ENCODE measurements at places on chromosomes 4 and X. TPM values are rescaled to one million over a fixed set of nuclear protein-coding genes. Genes with fewer than 3 reads are reported as not detected.
A peak's percentile ranks its signal among the peaks of the same experiment; 100 is the strongest.

GRCh38 chrX:110153896-110154295, 151.0 kb downstream of the TMEM164 start:
- DNase-seq, result no peak

DNA sequence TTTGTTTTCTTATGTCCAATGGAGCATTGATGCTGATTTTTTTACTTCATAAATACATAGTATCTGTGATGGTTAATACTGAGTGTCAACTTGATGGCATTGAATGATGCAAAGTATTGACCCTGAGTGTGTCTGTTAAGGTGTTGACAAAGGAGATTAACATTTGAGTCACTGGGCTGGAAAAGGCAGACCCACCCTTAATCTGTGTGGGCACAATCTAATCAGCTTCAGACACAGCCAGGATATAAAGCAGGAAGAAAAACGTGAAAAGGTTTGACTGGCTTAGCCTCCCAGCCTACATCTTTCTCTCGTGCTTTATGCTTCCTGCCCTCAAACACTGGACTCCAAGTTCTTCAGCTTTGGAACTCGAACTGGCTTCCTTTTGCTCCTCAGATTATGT, 230.6 kb upstream of the SPRY1 start:
- DNase-seq, result no peak

GRCh38 chr4:112312610-112313239, 15.6 kb downstream of the ALPK1 start:
- no peak for DNase-seq

- no peak for DNase-seq
Measured at GRCh38 chr4:21097026-21097425, 396.8 kb downstream of the PACRGL start.

GRCh38 chr4:184643731-184644130, 5.5 kb downstream of the CASP3 start:
- DNase-seq, result no peak

DNA sequence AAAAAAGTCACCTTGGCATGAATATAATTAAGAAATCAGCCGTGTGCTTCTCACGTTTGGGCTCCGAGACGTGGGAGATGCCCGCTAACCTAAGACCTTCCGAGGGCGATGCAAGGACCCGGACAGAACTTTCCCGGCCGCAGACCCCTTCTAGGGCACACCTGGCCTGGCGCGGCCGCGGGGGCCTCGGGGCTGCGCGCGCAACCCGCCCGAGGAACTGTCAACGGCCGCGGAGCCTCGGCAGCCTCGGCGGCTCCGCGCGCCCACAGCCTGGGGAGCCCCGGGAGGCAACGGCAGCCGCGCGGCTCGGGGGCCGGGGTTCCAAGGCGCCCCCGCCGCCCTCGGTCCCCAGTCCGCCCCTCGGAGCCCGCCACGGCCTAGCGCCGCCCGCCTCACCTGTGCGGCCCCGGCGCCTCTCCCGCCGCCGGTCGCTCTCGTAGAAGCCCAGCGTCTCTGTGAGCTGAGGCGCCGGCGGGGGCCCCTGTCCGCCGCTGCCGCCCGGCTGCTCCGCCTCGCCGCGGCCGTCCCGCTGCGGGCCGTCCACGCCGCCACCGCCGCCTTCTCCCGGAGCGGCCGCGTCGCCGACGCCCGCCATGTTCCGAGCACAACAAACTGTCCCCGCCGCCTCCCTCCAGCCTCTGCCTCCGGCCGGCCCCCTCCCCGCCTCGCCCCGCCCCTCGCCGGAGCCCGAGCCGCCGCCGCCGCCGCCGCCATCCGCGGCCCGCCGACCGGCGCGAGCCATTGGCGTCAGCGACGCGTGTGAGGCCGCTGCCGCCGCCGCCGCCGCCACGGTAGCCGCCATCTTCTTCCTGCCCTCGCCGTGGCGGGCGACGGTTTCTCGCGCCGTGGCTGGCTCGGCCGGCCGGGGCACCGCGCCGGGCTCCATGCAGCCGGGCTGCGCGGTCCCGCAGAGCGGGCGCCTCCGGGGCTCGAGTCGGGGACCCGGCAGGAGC, at the start of gene TAPT1:
Gene TAPT1 (minus strand): TSS at position 609 of the 953 bp plus-strand sequence. CDS start 14 bp downstream, at position 595.
- DNase-seq, result peak; percentile 64

- no peak for DNase-seq
Measured at GRCh38 chrX:117510453-117510852, 606.2 kb downstream of the KLHL13 start.

- no peak for DNase-seq
Measured at GRCh38 chr4:2413821-2414610, 4.4 kb downstream of the ZFYVE28 start.

GRCh38 chrX:132766452-132766851, 192.0 kb downstream of the HS6ST2 start:
- DNase-seq, result no peak

GRCh38 chr4:24924309-24924781, 11.5 kb upstream of the CCDC149 start:
- DNase-seq, result no peak

GRCh38 chrX:19799319-19800182, 87.8 kb downstream of the SH3KBP1 start:
- DNase-seq, result no peak

- DNase-seq, result peak; percentile 6
Measured at GRCh38 chr4:87465739-87466366, 43.5 kb downstream of the NUDT9 start.

DNA sequence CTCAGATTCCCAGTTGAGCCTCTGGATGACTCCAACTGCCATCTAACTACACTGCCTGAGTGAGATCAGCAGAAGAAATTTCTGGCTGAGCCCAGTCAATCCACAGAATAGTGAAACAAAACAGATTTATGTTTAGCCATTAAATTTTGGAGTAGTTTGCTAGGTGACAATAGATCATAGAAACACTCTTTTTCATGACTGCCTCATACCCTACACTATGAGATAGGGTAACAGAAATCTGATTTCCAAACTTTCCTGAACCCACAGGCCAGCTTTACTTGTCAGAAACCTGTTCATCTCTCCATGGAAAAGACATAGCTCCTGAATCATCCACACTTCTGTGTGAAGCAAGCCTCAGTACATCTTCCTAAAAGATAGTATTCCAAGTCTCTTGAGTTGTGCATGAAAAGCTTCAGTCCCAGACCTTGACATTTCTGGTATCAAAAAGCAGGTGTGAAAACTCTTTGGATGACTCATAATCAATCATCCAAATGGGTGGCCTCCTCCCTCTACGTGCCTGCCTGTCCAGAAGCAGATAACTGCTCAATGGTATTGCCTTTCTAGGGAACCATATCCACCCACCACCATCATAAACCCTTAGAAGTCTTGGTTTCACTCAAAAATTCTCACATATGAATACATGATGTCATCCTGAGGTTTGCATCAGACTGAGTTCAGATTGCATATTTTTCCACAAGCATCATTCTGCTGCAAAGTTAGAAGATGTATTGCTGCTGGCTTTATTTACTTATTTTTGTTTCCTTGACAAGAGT, 47.5 kb upstream of the RAP2C start:
- DNase-seq, result no peak

DNA sequence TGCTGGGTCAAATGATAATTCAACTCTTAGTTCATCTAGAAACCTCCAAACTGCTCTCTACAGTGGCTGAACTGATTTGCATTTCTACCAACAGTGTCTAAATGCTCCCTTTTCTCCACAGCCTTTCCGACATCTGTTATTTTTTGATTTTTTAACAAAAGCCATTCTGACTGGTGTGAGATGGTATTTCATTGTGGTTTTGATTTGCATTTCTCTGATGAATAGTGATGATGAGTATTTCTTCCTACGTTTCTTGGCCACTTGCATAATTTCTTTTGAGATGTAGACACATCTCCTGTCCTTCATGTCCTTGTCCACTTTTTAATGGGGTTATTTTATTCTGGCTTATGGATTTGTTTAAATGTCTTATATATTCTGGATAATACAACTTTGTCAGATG, 298.2 kb upstream of the ARSJ start:
- DNase-seq, result no peak

GRCh38 chrX:41009850-41010846, 75.1 kb upstream of the USP9X start:
- peak; percentile 42 for DNase-seq

DNA sequence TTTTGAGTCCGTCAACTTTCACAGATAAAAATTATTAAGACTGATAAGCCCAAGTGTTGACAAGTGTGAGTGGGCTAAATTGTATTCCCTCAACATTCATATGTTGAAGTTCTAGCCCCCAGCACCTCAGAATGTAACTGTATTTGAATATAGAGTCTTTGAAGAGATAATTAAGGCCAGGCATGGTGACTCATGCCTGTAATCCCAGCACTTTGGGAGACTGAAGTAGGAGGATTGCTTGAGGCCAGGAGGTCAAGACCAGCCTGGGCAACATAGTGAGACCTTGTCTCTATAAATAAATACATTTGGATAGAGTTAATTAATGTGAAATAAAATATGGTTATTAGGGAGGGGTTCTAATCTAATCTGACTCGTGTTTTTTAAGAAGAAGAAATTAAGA, 29.7 kb upstream of the SLC25A4 start:
- DNase-seq, result no peak

GRCh38 chrX:156001001-156001666, 3.6 kb downstream of the IL9R start:
- no peak for DNase-seq

PRR32 gene
- not detected for total RNA-seq

MAD2L1 gene
- 8.7 TPM for total RNA-seq

RTL5 gene
- total RNA-seq, result 0.30 TPM

TEX13D gene
- total RNA-seq, result not detected

SOWAHB gene
- total RNA-seq, result not detected

TNIP3 gene
- total RNA-seq, result 0.29 TPM

ATP2B3 gene
- total RNA-seq, result not detected
